ENCODE measurements at places on chromosomes 12 and 14.

DNA sequence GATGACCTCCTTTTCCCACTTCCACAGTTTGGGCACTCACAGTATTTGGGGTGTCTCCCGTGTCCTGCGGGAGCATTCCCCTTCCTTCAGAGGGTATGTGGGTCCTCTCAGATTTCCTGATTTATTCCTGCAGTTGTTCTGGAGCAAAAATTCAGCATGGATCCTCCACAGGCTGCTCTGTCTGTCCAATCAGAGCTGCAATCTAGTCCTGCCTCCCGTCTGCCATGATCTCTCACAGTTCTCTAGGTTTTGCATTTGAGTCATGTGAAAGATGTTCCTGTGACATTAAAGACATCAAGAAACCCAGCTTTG lies 435.9 kb downstream of the TMTC2 start:
- no peak for DNase-seq

DNA sequence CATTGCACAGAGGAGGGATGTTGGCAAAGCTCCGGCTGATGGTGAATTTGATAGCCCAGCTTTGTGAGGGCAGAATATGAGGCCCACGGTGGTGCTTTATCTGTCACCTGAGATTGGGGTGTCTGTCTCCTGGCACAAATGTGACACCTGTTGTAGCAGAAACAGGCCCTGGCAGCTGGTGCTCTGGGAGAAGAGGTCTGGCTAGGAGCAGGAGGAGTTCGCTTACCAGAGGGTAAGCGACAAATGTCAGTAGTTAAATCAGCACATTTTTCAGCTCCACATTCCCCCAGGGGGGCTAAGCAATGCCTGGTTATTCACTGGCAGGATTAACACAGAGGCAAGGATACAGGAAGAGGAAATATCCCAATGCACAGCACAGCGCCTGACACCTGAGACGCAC lies 71.1 kb downstream of the B4GALNT3 start:
- DNase-seq = no peak

GRCh38 chr14:75554482-75554881 lies 23.9 kb upstream of the FLVCR2 start:
- no peak for DNase-seq

DNA sequence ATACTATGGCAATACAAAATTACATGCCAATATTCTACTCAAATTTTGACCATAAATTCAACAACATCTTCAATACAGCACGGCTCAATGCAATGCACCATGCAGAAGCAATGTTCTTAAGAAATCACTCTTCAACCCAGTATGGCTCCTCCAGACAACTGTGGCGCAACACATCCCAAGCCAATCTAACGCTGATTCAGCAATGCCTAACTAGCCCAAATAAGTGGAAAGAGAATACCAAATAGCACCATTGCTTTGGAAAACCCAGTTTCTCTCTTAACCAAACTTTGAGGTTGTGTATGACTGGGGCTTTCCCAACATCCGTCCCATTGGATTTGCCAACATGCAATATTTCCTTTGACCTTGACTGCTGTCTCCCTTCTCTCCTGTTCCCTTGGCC lies 211.1 kb upstream of the TBX3 start:
- DNase-seq = no peak

GRCh38 chr14:67510121-67510520 lies 21.6 kb upstream of the TMEM229B start:
- DNase-seq = no peak

DNA sequence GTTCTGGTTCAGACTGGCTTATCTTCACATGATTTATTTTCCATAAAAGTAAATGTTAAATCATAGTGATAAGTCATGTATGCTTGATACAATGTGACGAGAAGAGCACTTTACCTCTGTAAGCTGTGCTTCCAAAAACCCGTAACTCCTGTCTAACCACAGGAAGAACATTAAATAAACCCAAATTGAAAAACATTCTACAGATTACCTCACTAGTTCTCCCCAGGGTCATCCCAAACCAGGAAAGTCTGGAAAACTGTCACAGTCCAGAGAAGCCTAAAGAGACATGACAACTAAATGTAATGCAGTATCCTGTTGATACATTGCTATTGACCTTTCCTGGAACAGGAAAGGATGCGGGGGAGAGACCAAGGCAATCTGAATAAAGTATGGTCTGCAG lies 32.5 kb upstream of the DUSP6 start:
- no peak for DNase-seq

DNA sequence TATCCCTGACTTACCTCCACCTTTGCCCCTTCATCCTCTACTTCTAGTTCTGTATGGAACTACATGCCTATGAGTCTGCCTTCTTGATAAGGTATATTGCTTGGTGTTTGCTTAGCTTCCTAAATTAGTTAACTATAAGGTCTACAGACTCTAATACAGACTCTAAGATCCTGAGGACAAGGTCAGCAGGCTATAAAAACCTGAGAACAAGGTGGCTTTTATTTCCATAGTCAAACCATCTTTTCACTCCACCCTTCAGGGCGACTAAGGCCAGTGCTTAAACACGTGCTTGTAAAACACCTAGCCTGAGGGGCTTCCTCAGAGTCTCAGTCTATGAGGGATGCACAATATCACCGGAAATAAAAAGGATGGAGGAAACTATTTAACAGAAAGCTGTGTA lies 36.1 kb upstream of the COL2A1 start:
- no peak for DNase-seq

DNA sequence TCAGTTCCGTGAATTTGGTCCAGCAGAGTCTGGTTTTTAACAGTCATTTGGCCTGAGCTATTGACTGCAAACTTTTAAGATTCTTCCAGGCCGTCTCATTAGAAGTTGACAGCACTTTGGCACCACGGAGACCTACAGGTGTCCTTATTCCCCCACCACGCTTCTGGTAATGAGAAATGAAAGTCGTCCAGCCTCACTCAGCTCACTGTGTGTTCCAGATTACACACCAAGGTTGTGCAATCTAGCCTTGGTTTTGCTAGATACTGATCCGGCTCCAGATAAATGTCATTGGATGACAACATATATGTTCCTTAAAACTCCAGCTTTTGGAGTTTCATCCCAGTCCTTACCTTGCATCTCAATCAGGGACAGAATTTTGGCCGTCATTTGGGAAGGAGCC lies 210.4 kb downstream of the CHST11 start:
- DNase-seq = no peak
